ENCODE measurements at places on chromosomes 6 and 20.

- no peak for ATAC-seq
These were observed 37.4 kb upstream of the SNX9 start for GRCh38 chr6:157785636-157786035.

DNA sequence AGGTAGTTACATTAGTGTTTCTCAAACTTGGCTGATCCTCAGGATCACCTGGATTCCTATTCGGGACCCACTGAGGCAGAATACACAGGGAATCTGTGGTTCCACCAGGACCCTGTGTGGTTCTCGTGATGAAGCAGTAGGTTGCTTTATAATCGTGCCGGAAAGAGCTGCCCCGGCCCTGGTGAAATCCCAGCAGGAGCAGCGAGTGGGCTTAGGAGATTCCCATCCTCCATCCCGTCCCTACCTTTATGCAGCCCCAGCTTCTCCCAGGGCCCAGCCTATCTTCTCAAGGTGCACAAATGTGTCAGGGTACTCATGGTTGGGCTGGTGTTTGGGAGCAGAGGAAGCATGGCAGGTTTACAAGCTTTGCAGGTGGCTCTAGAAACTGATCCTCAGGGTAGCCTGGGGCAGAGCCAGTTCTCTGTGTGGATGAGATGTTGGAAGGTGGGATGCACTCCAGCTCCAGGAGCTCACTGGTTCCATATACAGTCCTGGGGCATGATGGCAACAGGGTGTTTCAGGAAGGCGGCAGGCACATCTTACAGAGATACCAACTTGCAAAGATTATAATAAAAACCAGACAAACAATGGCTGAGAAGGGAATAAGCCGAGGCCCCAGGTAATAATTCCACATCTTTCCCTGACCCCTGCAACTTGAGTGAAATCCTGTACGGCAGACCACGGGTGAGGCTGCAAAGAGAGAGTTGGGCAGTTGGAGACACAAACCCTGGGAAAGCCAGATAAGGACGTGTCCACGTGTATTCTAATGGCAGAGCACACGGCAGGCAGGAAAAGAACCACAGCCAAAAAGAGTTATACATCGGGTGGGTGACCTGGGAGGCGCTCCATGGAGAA is 5.9 kb downstream of the SLC22A1 start:
- ATAC-seq: no peak

DNA sequence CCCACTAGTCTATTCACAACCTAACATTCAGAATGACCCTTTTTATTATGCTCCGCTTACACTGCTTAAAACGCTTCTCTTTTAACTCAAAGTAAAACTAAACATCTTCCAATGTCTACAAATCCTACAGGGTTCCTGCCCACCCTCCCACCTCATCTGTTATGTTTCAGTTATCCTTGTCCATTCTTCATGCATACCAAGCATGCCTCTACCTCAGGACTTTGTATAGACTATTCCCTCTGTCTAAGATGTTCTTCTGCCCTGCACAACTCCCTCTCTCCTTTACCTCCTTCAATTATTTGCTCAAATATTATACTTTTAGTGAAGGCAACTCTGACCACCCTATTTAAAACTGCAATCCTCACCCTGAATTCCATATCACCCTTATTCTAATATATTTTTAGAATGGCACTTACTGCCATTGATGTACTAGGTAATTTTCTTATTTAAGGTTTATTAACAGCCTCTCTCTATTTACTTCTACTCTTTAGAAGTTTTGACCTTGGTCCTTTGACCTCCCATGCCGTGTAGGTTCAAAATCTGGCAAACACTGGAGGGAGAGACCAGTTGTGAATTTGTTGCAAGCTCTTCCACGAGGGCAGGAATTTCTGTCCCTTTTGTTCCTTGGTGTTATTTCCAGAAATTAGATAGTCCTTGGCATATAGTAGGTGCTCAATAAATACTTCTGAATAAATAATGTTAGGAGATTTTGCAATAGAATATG is 111.8 kb downstream of the CHD6 start:
- ATAC-seq: no peak

- ATAC-seq: no peak
These were observed 33.4 kb downstream of the RNASET2 start for GRCh38 chr6:166922937-166923336.

GRCh38 chr6:126202707-126203106 is 137.2 kb upstream of the CENPW start:
- ATAC-seq: no peak

DNA sequence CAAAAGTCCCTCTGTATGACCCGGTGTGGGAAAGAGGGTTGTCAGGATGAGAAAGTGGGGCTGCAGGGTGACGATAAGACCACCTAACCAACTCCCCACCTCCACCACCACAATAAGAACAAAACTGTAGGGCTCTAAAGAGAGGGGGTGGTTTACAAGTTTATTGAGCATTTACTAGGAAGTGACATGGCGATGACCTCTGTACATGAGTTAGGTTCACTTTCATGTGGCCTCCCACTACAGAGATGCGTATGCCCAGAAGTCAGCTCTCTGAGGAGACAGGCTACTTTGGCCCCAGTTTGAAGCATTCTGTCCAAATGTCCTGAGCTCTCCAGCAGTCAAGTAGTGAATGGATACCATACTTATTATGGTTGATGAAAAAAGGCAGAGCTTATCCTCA is 28.7 kb upstream of the PI16 start:
- ATAC-seq: peak; percentile 47

GRCh38 chr20:15061955-15062354 is 724.5 kb upstream of the FLRT3 start:
- no peak for ATAC-seq

GRCh38 chr6:167998215-167998614 is 744 bp downstream of the KIF25 start:
- no peak for ATAC-seq

DNA sequence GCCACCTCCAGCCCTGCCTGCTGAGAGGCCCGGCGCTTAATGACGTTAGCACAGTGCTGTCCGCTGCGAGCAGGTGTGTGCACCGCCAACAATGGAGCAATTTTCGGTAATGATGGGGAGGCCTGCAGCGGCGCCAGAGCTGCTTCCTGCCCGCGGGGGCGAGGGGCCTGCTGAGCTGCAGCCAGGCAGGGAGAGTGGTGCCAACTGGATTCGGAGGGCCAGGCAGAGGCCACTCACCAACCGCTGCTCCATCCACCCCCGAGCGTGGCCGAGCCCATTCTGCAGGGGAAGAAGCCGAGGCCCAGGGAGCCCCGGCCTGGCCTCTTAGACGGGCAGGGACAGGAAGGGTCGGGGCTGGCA is 9.6 kb downstream of the HRH3 start:
- no peak for ATAC-seq

DNA sequence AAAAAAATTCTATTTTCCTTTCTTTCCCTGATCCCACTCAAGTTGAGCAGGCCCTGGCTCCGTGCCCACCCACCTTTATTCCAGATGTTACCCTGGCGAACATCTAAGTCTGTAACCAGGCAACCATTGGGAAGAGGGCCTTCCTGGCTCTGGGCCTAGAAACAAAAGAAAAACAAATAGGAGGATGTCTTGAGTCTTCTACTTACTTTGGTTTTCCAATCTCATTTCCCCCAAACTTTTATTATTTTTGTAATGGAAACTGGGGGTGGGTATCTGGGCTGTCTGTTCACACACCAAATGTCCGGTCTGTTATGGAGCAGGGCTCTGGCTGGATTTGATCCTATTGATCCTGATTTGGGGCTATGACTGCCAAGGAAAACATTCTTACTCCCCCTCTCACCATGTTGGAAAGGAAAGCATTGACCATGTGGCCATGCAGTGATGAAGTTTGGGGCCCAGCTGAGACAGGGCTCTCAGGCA is 744.1 kb downstream of the DHX35 start:
- ATAC-seq: no peak

- no peak for ATAC-seq
These were observed 35.1 kb downstream of the LRFN2 start for GRCh38 chr6:40551966-40552505.

DNA sequence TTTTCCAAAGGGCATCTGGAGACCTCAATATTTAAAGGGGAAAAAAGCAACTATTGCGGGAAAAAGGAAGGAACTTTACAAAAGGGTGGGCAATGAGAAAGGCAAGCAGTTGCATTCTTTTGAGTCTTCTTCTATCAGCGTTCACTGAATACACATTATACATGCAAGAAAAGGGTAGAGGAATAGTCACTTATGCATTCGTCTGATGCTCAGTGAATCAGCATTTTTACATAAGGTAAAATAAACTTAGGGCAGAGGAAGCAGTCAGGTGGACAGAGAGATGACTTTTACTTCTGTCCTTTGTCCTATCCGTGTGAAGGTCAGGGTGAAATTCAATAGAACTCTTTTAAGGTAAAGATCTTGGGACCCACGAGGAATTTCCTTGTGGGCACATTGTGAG is 49.3 kb downstream of the PRND start:
- no peak for ATAC-seq

DNA sequence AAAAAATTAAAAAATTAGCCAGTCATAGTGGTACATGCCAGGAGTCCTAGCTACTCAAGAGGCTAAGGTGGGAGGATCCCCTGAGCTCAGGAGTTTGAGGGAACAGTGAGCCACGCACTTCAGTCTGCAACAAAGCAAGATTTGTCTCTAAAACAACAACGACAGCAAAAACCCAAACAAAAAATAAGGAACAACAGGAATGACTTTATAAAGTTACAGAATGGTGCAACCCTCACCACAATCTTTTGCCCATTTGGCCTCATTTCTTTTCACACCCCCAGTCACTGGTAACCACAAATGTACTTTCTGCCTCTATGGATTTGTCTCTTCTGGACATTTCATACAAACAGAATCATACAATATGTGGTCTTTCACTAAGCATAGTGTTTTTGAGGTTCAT is 16.7 kb upstream of the ZFAND3 start:
- ATAC-seq: no peak

DNA sequence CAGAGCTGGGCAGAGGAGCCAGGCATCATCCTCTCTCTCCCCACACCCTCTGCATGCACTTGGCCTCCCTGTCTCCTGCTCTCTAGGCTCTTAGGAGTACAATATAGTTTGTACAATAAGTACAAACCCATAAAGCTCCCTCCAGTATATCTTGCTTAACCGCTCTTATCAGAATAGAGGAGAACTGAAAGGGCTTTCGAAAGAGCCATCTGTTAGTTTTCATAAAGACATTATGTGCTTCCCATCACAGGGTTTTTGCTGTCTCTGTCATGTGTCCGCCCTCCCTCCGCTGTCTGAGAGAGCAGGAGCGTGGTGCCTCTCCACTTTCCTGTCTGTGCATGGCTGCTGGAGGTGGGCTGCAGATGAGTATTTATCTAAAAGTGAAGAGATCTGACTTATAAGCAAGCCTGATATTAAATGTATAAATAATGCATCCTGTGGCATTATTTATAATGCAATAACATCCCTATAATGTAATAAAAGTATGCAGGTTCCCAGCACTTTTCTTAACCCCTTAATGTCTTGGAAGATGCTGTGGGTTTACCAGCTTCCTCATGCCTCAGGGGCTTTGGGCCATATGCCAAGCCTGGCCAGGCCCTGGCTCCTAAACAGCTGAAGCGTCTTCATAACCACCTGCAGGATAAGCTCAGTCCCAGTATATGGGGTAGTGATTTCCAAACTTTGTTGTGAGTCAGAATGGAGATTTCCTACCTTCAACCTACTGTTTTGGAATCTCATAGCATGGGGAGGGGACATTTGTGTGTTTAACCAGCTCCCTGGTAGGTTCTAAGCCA is 297.1 kb downstream of the DHX35 start:
- no peak for ATAC-seq

GRCh38 chr6:106553440-106553839 is 75.9 kb downstream of the RTN4IP1 start:
- ATAC-seq: no peak

DNA sequence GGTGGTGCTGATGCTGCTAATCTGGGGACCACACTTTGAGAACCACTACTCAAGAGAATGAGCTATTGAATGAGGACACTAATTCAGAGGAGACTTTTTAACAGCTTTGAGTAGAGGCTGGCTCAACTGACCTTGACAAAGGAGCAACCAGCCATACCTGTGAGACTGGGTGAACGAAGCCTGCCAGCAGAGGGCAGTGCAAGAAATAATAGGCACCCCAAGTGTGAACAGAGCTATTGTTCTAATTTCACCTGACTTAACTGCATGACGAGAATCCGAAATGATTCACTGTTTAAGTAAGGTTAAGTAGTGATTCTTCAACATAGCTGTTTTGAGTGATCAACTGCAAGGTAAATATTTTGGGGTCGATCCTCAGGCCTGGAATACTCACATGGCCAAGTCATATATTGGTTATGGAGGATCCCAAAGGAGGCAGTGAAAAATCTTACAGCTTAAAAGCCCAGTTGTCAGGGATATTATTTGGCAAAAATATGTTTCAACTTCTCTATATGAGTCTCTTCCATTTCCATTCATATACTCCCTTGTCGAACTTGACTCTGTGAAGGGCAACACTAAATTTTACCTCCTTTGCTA is 550.5 kb upstream of the MARCKS start:
- ATAC-seq: peak; percentile 86

DNA sequence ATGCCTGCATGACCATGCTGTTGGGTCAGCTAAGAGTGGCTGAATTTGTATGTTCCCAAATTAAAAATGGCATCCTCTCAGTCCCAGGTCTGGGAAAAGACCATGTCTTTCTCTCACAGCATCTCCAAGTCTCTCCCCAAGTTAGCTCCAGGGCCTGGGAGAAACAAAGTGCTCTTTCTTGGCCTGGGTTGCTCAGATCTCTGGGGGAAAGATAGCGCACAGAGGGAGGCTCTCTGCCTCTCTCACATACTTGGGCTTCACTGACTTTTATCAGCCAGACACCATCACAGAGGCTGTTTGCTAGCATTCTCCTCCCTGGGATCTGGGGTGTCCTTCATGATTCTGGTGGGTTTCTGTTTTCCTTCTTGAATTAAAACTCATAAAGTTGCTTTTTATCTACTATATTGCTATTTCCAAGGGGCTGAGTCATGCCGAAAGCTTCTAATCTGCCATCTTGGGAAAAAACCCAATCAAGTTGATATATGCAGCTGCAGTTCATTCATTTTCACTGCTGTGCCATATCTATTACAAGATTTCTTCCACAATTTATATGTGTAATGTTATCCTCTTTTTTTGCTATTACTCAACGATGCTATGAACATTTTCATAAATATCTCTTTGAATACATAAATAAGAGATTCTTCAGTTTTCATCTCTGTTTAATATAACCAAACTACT is 190.2 kb downstream of the MOXD1 start:
- ATAC-seq: no peak

GRCh38 chr6:133198725-133199124 is 42.4 kb upstream of the EYA4 start:
- ATAC-seq: no peak

- no peak for ATAC-seq
These were observed 241.0 kb downstream of the DLL1 start for GRCh38 chr6:170049641-170050561.

DNA sequence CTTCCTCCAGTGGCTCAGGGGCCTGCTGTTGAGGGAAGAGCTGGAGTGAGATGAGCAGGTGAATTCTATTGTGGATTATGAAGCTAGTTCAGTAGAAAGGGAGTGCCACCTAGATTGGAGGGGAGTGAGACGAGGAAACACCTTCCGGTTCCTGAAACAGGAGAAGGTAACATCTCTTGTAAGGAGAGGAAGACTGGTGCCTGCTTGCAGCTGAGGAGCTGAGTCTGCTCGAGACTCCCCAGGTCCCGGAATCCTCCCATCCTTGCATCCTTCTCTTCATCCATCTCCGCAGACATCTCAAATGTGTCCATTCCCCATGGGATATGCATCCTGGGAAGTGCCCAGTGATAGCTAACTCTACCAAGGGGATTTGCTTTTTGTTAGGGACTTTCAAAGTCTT is 242.9 kb upstream of the ZFP64 start:
- no peak for ATAC-seq

GRCh38 chr6:32047855-32048766 is 9.9 kb downstream of the CYP21A2 start:
- ATAC-seq: peak; percentile 65

Data from stimulated activated memory B cell treated with anti-CD40 and anti-IgM and Interleukin-4, amounts not matched to agents 10 μg/mL and 1 μg/mL and 100 μg/mL, for 72 hours (primary cell).